ENCODE measurements at places on chromosomes 1 and 21. TPM values are rescaled to one million over a fixed set of nuclear protein-coding genes. Genes with fewer than 3 reads are reported as not detected.

The TNFSF4 gene
- 0.41 TPM for total RNA-seq

The SOD1 gene
- 232 TPM for total RNA-seq

The GBP7 gene
- total RNA-seq: not detected

The TFF1 gene
- total RNA-seq: not detected

The CELA2A gene
- total RNA-seq: not detected

The C1QB gene
- not detected for total RNA-seq

The TINAGL1 gene
- not detected for total RNA-seq

The FCGR1A gene
- total RNA-seq: not detected

The NEGR1 gene
- not detected for total RNA-seq

The BEND5 gene
- total RNA-seq: 25.9 TPM

The ANGPTL3 gene
- not detected for total RNA-seq

The TDRKH gene
- 18.4 TPM for total RNA-seq

GRCh38 chr1:213075725-213076124 is 24.7 kb downstream of the RPS6KC1 start:
- H3K36me3 ChIP-seq: peaks cover 2% of the 10 kb centered on the region
- H3K27ac ChIP-seq: no peak overlapping the region
- DNase-seq: no peak
- peaks cover 8% of the 10 kb centered on the region for H3K4me1 ChIP-seq
- no peaks in the 10 kb centered on the region for H3K27me3 ChIP-seq
- H3K4me3 ChIP-seq: no peak overlapping the region

- DNase-seq: no peak
- peaks cover 29% of the 10 kb centered on the region for H3K4me1 ChIP-seq
Measured at GRCh38 chr21:43719748-43720538, 1.0 kb downstream of the PDXK start.

- H3K4me3 ChIP-seq: no peak overlapping the region
- no peak for DNase-seq
- H3K27ac ChIP-seq: no peak overlapping the region
- H3K36me3 ChIP-seq: peaks cover 25% of the 10 kb centered on the region
Measured at GRCh38 chr1:28758420-28758819, 21.7 kb downstream of the YTHDF2 start.

DNA sequence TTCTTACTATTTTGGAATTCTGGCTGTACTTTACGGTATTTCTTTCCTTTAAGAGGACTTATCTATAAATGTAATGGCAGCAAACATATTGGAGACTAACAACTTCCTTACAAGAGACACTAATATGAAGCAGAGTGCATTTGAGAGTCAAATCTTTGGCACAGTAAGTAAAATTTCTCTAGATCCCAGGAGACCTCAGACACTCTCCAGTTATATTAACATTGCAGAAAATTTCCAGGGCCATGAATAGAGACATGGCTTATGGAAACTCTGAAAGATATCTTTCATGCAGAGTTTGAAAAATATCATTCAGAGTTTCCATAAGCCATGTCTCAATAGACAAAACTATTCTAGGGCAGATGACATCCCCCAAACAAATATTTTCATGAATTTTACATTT is 51.2 kb downstream of the IL23R start:
- H3K36me3 ChIP-seq: no peaks in the 10 kb centered on the region
- no peaks in the 10 kb centered on the region for H3K27me3 ChIP-seq
- H3K4me1 ChIP-seq: peaks cover 35% of the 10 kb centered on the region
- no peak for DNase-seq
- H3K27ac ChIP-seq: peak overlapping the region; percentile 14
- H3K4me3 ChIP-seq: no peak overlapping the region

DNA sequence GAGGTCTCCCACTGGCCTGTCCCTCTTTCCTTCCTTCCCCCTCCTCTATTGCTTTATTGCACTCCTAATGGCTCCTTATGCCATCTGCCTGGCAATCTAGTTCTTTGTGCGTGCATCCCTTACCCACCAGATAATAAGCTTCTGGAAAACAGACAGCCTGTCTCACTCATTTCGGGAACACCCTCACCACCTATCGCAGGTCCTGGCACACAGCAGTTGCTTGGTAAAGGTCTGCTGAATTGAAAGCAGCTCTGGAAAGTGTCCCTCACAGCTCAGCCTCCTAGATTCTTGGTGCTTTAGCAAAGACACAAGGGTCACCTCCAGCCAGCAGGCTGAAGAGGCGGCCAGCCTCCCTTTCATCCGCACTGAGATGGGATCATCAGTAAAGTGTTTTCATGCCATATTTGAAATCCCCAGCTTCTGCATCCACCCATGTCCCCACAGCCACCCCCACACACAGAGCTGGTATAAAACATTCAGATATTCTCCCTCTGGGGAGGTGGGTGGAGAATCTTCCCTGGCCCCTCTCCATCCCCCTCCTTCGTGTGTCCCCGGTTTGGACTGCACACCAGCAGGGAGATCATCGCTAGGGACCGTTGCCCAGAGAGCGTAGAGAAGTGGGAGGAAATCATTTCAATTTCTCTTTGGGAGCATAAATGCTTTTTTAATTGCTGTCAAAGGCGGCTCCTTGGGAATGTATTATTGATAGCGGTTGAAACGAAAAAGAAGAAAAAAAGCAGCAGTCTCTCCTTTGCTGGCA is 29.1 kb upstream of the ATP2B4 start:
- no peak overlapping the region for H3K4me3 ChIP-seq
- peaks cover 11% of the 10 kb centered on the region for H3K4me1 ChIP-seq
- no peak overlapping the region for H3K27ac ChIP-seq
- no peaks in the 10 kb centered on the region for H3K27me3 ChIP-seq
- no peak for DNase-seq
- H3K36me3 ChIP-seq: no peaks in the 10 kb centered on the region

DNA sequence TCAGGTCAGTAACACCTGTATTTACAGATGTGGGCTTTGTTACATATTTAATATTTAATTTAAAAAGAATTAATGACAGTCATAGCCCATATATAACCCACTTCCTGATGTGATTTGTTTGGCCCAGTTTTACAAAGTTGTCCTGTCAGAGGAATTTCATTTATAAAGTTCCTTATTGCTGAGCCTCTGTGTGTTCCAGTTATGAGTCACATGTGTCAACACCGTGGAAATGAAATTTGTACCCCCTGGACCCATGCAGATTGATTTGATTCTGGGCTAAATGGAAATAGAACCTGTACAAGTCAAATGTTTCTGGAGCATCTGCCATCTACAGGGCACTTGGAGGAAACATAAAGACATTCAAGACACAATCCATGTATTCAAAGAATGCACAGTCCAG is 149.2 kb downstream of the CACNA1E start:
- no peak overlapping the region for H3K27ac ChIP-seq
- no peak overlapping the region for H3K4me3 ChIP-seq
- DNase-seq: no peak
- H3K36me3 ChIP-seq: no peaks in the 10 kb centered on the region
- no peaks in the 10 kb centered on the region for H3K4me1 ChIP-seq

DNA sequence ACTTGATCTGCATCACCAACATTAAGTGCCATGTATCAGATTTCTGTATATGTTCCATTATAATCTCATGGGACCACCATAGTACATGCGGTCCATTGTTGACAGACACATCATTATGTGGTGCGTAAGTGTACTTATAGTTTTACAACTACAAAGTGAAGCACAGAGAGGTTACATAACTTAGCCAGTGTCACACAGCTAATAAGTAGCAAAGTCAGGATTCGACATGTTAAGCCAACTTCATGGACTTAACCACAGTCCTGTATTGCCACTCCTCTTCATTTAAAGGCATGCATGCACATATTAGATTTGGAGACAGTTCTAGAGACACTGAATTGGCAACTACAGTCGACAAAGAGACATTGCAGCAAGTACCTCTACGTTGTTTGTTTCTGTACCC is 120.5 kb downstream of the ATF6 start:
- H3K4me3 ChIP-seq: no peak overlapping the region
- no peak for DNase-seq
- peaks cover 8% of the 10 kb centered on the region for H3K4me1 ChIP-seq
- no peak overlapping the region for H3K27ac ChIP-seq

DNA sequence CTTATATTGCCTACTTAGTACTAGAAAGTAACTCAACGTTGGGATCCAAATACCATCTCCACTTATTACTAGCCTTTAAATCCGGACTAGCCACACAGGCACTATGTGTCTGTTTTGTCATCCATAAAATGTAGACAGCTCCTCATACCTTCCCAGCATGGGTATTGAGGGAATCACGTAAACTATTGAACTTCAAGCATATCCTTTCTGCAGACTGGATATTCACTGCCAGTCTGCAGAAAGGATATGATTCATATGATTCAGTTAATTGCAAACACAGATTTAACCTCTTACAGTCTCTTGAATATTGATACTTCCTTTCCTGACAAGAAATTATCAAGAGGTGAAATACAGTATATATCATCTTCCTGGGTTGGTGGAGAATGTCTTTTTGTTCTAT is 186.0 kb downstream of the LEPR start:
- no peaks in the 10 kb centered on the region for H3K36me3 ChIP-seq
- no peak overlapping the region for H3K27ac ChIP-seq
- H3K4me1 ChIP-seq: no peaks in the 10 kb centered on the region
- no peaks in the 10 kb centered on the region for H3K27me3 ChIP-seq
- H3K4me3 ChIP-seq: no peak overlapping the region

DNA sequence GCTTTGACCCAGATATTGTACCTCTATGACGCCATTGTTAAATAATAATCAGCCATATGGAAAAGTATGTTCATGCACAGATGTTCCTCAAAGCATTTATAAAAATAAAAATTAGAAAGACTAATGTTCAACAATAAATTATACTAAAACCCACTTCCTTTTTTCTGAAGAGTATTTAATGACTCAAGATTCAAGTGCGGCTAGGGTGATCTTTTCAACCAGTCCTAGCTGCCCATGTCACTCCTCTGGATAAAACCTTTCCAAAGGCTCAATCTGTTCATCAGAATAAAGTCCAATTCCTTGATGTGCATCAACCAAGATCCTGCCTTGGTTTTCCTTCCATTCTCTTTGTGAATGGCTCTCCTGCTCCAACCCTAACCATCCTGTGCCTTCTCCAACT is 292.0 kb downstream of the VAV3 start:
- no peak overlapping the region for H3K27ac ChIP-seq
- no peak overlapping the region for H3K4me3 ChIP-seq
- no peaks in the 10 kb centered on the region for H3K4me1 ChIP-seq
- DNase-seq: no peak

DNA sequence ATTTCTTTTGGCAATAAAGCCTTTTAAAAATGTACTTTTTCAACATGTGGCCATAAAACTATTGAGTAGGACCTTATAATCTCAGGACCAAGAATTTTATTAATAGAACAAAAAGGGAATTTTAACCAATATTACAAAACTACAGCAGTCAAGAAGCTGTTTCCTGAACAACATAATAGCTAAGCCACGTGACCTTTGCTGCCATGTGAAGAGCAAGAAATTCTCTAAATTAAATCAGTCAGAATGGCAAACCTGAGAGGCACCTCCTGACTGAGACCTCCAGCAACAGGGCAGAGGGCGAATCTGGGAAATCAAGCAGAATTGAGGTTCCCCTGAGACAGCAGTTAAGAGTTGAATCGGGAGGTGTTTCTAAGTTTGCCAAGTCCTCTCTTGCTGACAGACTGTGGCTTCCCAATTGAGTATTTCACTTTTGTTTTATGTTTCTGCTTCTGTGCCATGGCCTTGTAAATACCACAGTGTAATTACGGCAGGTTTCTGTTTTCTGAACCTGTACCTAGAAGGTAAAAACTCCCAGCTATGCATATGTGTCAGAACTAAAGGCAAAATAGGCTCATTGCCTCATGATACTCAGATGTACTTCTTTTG is 358.4 kb downstream of the NTNG1 start:
- H3K27ac ChIP-seq: no peak overlapping the region
- H3K4me3 ChIP-seq: no peak overlapping the region
- H3K27me3 ChIP-seq: no peaks in the 10 kb centered on the region
- H3K36me3 ChIP-seq: no peaks in the 10 kb centered on the region

DNA sequence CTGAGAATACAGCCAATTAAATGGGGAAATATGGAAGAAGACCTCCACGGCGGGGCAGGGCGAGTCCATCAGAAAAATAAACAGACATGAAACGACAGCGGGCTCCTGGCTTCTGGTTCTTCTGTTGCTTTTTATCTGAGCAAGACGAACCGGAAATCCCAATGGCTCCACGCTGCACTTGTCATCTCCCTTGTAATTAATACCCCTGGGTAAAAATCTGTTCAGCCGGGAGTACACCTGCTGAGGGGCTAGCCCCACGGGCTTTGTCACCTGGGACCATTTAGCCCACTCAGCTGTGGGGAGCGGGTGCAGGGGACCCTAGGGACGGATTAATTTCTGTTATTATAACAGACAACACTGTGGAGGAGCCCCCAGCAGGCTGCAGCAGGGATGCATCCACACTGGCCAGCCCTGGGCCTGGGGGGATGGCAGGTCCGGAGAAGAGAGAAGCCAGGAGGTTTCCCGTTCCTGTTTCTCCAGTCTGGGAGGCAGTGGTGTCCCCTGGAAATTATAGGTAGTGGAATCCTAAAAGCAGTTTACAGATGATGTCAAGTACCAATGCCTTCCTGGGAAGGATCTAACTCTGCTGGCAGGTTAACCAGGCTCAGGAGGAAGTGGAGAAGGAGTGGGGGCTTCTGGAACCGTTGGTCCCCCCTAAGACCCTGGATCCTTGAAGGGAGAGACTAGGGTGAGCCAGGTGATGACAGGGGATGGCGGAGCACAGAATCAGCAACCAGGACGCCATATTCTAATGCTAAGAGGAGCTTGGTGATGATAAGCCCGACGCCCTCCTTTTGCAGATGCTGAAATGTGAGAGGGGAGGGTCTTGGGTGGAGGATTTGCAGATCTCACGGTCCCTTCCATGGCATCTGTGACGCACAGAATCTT is 566.1 kb downstream of the PTPRU start:
- no peaks in the 10 kb centered on the region for H3K36me3 ChIP-seq
- H3K4me3 ChIP-seq: no peak overlapping the region
- no peaks in the 10 kb centered on the region for H3K4me1 ChIP-seq
- H3K27ac ChIP-seq: no peak overlapping the region

All from activated CD4-positive, alpha-beta T cell treated with anti-CD3 and anti-CD28 coated beads for 36 hours (primary cell).